Activated naive CD4-positive, alpha-beta T cell (primary cell): ENCODE measurements at places on chromosomes 5 and 9.

GRCh38 chr9:97527626-97528528 is 26.4 kb downstream of the TMOD1 start:
- no peak for DNase-seq

DNA sequence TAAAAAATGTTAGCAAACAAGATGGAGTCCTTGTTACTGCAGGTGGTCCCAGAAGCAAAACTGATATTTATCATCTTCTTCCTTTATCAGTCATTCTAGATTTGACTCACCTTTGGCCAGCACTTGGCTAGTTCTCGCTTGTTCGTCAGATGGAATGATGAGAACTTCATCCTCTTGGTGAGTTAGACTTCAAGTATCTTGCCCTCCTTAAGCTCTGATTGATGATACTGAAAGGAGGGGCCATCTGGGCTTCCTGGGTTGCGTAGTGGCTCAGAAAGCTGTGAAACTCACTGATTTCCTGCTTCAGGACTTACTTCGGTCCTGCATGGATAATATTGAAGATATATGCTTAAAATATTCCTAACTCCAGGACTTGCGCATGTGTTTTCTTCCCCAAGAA is 1248.2 kb upstream of the CDH9 start:
- no peak for DNase-seq

DNA sequence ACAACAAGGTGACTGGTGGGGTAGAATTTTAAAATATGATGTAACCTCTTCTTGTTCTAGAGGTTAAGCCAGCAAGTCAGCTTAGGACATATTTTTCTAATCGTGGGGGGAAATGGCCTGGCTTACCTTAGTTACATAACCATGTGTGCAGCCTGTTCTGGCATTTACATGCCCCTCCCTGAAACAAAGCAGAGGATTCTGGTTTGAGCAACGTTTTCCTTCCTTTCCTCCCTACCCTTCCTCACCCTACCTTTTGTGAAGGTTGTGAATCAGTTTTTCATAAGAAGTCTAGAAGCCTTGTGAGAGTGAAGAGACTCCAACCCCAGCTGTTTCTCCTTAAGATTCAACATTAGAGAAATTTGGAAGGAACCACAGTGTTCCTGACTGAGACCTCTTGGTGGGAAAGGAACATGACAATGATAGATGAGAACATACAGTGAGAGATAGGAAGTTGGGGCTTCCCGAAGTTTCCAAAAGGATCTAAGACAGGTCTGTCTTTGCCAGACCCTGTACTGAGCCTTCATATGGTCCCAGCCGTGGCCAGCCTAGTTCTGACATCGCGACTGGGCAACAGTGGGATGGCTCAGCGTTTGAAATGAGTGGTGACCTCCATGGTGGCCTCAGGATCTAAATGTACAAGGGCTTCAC is 365.2 kb downstream of the SPATA31D1 start:
- DNase-seq = no peak

DNA sequence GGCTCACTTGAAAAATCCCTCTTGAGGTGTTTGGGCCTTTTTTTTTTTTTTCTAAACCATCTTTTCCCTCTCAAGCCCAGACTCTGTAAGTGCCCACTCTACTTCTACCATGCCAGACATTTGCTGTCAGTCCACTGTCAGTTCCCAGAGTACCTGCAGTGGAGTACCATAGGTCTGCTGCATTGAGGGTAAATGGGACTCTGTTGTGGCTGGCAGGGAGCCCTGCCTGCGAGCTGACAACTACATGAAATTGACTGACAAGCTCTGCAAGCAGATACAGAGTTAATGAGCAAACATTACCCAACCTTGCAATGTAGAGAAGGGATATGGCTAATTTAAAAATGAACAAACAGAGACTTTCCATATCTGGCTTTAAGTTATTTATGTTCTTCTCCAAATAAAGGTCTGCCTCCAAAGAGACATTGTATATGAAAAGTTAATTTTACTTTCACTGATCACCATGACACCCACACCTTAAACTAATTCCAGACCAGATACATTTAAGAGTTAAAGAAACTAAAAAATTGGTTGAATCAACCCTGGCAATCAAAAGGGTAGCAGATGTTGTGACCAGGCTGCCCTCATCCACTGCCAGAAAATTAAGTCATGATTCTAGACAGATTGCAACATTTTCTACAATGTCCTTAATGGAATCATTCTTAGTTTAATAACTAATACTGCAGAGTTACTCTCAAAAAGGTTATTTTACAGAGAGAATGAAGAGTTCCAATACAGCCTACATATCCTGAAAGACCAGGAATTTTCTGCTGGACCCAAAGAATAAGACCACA is 100.4 kb upstream of the PAM start:
- no peak for DNase-seq

DNA sequence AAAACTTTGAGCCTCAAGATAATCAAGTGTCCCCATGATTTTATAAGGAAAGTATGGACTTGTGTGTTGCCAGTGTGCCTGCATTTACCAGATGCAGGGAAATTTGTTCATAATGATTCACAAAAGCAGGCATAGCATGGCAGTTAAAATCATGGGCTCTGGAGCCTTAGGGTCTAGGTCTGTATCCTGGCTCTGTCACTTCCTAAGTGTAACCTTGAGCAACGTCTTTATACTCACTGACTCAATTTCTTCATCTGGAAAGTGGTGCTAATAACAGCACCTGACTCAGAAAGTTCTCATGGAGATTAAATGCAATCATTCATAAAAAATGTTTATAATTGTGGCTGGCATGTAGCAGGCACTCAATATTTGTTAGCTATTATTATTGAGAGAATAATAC is 234.9 kb downstream of the SAXO1 start:
- DNase-seq = no peak

DNA sequence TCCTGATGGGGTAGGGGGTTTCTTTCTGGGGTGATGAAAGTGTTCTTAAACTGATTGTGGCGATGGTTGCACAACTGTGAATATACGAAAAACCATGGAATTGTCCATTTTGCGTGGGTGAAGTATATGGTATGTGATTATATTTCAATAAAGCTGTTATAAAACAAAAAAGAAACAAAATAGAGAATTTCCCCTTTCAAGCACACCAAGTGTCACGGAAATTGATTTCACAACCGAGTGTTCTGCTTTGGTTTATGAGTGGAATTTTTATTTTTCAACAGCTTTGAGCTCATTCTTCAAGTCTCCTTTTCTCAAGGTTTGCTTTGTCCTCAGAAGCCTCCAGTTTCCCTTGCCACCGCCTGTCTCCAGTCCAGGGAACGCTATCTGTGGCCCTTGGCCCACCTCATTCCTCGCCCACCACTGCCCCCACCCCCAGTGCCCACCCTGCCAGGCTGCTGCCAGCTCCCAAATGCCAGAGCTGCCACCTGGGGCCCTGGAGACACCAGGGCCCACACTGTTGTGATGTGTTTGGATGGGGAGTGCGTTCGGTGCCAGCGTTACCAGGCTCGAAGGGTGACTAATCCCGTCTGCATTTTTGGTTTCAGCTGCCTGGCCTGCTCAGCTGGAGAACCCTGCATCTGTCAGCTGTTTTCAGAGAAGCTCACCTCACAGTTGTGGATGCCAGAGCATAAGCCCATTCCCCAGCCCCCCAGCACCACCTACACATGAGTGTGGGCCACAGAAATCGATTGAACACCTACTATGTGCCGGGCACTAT is 30.4 kb downstream of the DUSP1 start:
- DNase-seq = no peak

DNA sequence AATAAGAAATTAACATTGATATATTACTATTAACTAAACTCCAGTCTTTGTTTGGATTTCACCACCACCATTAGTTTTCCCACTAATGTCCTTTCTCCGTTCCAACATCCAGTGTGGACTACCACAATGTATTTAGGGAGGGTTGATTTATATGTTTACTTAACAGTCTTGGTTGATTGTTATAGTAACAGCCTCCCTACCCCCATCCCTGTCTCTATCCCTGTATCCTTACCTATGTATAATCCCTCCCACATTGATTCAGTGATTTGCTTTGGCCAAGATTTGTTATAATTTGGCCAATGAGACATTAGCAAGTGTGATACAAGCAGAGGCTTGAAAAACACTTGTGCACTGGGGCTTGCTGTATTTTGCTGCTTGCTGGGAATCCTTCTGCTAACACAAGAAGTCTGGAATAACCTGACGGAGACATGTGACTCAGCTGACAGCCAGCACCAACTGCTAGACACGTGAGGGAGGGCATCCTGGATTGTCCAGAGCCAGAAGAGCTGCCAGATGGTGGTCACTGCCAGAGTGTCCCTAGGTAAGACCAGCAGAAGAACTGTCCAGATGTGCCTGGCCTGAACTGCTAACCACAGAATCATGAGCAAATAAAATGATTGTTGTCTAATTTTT is 51.2 kb upstream of the TCF7 start:
- DNase-seq = no peak

DNA sequence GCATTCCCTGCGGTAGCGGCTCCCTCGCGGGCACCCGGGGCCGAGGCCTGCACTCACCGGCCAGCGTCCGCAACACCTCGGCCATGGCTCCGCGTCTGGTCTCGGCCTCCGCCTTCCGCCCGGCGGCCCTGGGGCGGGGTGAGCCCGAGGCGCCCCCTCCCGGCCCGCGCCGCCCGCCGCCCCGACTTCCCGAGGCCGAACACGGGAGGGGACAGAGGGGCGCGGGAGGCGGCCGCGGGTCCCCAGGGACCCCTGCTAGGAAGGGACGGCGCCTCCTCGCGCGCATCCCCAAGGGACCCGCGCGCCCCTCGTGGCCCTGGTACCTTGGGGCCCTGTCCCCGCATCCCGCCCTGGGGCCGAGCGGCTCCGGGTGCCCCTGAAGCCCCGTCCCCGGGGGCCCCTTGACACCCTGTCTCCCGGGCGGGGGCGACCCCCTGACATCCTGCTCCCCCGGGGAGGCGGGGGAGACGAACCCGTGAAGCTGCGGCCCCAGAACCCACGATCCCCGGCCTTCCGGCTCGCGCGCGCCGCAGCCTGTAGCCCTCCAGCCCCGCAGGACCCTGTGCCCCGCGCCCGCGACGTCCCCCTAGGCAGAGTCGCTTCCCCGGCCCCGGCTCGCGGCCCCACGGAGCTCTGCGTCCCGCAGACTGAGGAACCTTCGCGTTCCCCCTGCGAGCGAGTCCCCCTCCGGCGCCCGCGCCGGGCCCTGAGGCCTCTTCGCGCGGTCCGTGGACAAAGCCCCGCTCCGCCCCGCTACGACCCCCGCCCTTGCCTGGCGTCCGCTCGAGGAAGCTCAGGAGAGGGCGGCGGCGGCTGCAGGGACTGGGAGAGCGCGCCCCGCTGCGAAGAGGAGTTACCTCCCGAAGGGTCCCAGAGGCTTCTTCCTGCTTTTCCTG is at the start of gene ABO:
ABO (minus strand) TSS at position 97 of the 896 bp plus-strand sequence.
- DNase-seq = no peak

- DNase-seq = no peak
Measured at GRCh38 chr9:94210616-94211603, 48.2 kb upstream of the ZNF169 start.

DNA sequence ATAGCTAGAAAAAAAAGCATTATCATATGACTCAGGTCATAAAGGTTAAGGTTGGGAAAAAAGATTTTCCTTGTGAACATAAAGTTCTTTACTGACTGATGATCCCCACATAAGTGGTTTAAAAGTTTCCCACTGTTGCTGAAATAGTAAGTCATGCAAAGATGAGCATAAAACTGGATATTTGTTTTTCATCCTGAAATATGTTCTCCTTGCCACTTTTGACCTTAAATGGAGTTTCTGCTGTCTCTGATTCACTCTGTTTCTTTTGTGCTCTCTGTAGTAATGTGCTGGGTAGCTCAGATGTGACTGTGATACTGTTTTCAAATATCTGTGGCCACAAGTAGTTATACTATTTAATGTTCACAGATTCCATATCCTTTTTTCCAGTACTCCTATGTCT is 162.5 kb upstream of the GAS1 start:
- DNase-seq = no peak

- no peak for DNase-seq
Measured at GRCh38 chr9:97773723-97774122, 76.6 kb upstream of the XPA start.

- DNase-seq = no peak
Measured at GRCh38 chr9:84140535-84141101, 160.0 kb downstream of the RMI1 start.

GRCh38 chr5:169668732-169669131 is 31.7 kb downstream of the DOCK2 start:
- no peak for DNase-seq

DNA sequence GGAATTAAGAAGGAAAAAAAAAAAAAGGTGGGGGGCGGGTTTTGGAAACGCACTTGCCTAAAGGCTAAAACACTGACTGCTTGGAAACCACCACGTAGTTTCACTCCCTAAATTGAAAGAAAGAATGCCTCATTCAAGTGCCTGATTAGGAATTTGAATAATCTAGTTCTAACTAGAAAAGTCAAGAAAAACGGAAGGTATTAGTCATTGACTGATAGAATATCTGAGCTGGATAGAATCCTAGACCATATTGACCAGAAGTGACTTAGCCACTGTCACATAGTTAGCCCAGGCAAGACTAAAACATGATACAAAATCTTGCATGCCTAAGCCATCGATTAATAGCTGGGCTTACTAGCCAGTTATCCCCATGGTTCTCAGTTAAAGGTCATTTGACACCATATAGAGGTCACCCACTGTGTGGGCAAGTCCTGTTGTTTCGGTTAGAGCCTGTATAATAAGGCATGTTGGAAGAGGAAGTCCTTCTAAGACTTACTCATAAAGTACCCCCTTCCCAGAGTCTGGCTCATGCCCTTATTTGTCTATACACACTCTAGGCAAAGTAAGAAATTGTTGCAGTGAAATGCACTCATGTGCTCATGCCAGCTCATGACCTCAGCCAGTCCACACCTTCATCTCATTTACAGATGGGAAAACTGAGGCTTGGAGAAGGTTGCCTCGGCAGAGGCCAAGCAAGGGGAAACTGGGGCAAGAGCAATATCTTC is 40.2 kb downstream of the SH3RF2 start:
- DNase-seq = no peak

DNA sequence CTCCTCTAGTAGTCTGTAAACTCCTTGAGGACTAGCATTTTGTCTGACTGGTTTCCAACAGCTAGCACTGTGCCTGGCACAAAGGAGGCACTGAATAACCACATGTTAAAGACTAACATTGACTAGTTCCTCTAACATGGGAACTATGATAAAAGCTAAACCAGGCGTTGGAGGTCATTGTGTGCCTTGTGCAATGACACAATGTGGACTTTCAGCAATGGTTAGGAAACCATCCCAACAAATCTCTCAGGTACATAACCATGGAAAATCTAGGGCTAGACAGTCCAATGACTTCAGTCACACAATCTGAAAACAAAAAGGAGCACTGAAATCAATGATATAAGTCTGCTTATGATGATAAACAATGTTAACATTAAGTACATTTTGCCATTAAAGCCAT is 200.6 kb downstream of the DCP2 start:
- no peak for DNase-seq

- no peak for DNase-seq
Measured at GRCh38 chr9:133705576-133705975, 32.6 kb downstream of the SARDH start.

GRCh38 chr9:136754626-136755301 is 3.3 kb downstream of the LCN8 start:
- DNase-seq = no peak

- no peak for DNase-seq
Measured at GRCh38 chr5:11293523-11293922, 532.5 kb upstream of the DAP start.

DNA sequence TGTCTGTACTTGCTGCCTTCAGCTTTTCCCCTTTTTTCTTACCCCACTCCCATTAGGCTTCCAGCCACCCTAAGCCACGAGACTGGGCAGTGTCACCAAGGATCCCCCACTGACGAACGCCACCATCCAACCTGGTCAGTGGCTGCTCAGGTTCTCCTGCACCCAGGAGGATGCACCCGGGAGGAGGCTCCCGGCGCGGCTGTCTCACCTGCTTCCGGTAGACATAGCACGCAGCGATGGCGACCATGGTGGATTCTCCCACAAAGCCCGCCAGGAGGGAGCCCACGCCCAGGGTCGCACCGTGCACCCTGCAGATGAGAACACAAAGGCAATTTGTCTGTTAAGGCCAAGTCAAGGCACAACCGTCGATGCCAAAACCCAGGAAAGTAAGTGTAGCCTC is 48.1 kb downstream of the OTULIN start:
- no peak for DNase-seq
